Right lobe of liver (tissue), 6 donors: ENCODE measurements at places on chromosomes 7 and 10.

GRCh38 chr10:107371801-107372200 lies 207.3 kb upstream of the SORCS1 start:
- no peak for DNase-seq

DNA sequence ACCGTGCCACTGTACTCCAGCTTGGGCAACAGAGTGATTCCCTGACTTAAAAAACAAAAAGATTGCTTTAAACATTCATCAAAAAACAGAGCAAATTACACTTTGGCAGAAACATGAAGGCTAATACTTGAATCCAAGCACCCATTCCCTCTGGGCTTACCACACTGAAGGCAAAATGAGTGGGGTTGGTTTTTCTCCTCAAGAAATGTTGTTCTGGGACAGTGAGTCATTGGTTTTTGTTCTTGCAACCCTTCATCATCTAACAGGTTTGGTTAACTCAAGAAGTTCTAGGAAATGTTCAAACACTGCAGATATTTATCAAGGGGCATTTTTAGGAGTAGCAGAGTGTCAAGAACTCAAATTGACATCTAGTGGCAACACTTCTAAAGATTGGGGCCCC lies 60.5 kb downstream of the KIAA1217 start:
- DNase-seq, result no peak

DNA sequence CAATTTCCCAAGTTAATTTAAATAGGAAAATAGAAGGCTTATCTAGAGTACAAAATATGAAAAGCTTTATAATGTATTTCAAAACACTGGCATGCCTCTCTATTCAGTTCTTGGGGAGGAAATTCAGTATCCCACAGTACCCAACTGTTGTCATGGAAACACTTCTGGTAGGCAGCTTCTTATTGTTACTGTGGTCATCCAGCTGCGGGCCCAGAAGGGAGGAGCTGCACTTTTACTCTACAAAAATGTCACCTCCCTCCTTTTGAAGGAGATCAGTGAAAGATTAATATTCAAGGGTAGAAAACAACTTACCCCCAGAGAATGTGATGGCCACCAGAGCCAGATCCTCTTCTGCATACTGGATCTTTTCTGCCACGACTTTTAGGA lies 202.8 kb downstream of the RAPGEF5 start:
- no peak for DNase-seq

DNA sequence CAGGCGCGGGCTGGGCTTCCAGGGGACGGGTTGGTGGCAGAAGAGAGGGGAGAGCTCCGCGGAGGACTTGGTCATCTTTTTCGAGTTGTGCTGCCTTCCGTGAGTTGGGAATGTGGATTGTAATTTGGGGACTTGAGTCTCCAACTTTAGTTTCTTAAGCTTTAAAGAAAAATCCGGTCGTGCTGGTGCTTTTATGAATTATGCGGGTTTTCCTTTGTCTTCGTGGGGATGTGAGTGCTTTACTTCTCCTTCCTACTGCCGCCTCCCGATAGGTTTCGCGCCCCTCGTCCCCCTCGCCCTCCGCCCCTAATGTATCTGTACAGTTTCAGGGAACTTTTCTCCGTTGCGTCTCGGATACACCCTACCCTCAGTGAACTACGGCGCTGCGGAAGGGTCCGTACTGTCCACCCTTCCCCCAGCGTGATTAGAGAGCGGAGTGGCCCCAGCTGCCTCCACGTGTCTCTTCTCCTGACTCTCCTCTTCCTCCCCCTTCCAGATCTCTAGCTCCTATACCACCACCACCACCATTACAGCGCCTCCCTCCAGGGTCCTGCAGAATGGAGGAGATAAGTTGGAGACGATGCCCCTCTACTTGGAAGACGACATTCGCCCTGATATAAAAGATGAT lies 649 bp downstream of the SCD start:
- no peak for DNase-seq

GRCh38 chr7:90187507-90188050 lies 24.0 kb upstream of the STEAP2 start:
- DNase-seq, result no peak

DNA sequence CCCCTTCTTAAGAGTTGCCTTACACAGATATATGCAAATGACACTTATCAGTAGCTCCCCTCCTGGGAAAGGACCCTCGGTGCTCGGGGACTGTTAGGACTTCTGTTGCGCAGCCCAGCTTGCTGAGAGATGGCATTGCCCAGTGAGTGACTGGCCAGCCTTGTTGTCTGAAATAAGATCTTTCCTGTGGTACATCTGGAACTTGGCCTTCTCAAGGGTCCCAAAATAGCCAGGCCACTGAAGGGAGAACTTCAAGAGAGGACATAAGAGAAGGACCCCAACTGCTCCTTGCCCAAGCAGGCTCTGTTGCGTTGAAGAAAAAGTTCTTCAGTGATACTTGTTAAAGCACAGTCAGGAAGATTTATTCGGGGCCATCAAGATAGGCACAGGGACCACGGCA lies 17.3 kb downstream of the BAG3 start:
- no peak for DNase-seq

- peak; percentile 80 for DNase-seq
Measured at GRCh38 chr7:120792091-120792860, 65.7 kb downstream of the TSPAN12 start.

DNA sequence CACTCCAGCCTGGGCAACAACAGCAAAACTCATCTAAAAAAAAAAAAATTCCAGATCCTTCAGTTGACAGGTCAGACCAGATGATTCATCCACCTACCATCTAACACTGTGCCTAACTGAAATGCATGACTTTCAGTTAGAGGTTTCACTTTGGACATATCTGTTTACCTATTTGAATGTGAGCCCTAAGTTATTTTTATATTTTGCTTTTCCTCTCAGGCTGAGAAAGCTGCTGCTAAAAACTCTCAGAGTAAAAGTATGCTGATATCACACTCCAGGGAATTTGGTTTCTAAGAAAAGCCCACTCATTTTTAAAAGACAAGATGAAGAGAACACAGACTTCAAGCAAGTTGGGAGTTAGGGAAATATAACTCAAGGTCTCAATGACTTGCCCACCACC lies 126.0 kb downstream of the SGMS1 start:
- no peak for DNase-seq

DNA sequence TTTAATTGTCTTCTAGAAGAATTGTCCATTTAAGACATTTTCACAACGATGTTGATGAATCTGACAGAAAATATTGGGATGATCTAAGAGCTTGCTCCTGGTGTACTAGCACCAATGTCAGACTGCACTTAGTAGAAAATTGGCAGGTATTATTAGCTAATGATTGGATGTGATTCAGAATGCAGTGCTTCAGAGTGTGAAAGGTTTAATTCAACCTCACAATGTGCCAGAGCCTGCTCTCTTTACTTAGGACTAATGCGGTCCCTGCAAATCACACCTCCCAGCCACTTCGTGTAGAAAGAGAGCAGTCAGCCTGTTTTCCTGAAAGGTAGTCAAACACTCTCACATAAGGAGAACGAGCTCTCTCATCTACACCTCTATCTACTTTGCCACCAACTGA lies 197.5 kb downstream of the ZNF438 start:
- DNase-seq, result no peak

DNA sequence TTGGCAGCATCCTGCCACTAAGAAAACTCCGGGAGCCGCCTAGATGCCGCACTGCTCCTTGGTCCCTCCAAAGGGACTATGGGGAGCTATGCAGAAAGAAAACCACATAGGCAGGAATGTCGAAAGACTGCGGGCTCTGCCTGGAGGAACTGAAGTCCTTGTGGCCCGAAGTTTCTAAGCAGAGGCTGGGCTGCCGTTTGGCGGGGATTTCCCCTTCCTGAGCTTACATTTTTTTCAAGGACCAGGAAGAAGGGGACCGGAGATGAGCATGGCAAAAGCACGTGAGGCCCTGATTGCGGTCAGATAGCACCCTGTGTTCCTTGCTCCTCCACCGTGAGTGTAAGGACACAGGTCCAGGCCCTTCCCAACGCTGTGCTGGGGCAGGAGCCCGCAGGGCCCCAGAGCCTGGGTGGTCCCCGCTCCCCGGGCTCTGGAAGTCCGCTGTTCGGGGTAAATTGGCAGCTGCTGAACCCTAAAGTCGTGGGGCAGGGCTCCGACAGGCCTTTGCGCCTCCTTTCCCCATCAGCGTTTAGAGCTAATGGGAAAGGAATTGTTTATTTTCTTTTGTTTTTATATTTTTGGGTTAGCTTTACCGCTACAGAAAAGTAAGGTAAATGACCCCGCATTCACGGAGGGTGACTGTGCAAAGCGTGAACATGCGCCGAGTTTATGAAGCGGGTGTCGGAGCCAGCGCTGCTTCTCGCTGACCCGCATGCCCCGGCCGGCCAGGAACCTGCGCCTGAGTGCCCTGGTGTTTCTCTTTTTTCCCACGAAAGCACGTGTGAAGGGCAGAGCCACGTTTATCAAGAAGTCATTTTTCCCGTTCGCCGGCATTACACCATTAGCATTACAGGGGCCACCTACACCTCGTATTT lies 356.5 kb upstream of the ZNF32 start:
- no peak for DNase-seq

GRCh38 chr7:127589896-127590295 lies 1.7 kb downstream of the ARF5 start:
- DNase-seq, result no peak

GRCh38 chr7:36154255-36155212 lies 1.5 kb downstream of the EEPD1 start:
- peak; percentile 64 for DNase-seq

GRCh38 chr7:14579971-14580370 lies 322.6 kb downstream of the DGKB start:
- no peak for DNase-seq

GRCh38 chr7:70680306-70680705 lies 451.6 kb upstream of the GALNT17 start:
- DNase-seq, result no peak

DNA sequence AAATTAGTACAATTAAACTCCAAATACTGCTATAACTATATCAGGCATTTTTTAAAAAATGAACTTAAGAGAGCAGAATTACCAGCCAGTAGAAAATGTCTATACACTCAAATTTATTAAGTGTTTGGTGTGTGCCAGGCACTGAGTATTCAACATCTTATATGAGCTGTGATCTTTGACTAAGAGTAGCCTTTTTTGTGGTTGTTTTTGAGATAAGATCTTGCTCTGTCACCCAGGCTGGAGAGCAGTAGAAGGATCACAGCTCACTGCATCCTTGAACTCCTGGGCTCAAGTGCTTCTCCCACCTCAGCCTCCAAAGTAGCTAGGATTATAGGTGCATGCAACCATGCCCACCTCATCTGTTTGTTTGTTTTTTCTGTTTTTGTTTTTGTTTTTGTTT lies 102.5 kb upstream of the CELF2 start:
- no peak for DNase-seq

GRCh38 chr10:97210543-97210960 lies 24.8 kb upstream of the SLIT1 start:
- peak; percentile 67 for DNase-seq

GRCh38 chr10:103645141-103646054 lies 151.9 kb downstream of the NEURL1 start:
- DNase-seq, result no peak

- peak; percentile 42 for DNase-seq
Measured at GRCh38 chr7:98221611-98222532, 10.6 kb downstream of the BHLHA15 start.

GRCh38 chr7:23514755-23515154 lies 17.0 kb downstream of the TRA2A start:
- no peak for DNase-seq

DNA sequence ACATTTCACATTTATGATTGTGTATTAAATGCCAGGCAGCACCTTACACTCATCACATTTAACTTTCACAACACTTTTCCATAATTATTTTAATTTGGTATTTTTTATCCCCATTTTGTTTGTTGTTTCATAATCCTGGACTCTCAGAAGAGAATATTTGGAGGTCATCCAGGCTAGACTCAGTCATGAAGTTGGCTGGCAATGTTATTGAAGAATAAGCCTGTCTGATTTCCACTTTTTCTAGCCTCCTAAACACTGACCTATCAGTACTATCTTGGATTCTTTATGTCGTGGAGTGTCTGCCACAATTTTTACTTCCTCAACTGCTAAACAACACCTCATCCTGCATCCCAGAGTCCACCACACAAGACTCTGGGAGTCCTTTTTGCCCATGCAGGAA lies 372.3 kb upstream of the NRP1 start:
- DNase-seq, result no peak

DNA sequence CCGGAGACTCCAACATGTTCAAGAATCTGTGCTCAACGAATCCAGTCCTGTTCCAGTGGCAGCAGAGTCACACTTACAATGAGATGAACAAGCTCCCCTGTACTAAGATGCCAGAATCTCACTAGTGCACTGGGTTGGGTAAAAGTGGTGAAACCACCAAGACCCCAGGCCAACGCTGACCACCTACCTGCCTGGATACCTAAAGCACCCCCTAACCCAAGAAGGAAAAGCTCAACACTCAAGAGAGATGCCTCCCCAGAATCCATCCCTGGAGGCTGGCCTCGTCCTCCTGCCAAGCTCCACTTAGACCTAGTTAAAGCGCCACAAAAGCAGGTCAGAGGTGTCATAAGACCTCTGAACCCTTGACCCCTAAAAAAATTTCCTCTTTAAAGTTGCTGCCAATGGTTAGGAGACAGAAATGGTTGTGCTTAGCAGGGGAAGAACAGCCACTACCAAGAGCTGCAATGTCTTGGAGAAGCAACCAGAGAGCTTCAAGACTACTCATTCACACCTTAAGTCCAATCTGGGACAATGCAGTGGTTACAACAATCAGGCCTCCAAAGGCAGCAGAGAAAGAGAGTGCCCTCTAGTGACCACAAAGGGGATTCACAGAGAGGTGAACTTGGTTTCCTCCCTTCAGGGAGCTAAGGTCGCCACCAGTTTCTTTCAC lies 94.6 kb upstream of the MACROH2A2 start:
- no peak for DNase-seq

GRCh38 chr10:123990889-123991288 lies 99.3 kb upstream of the CPXM2 start:
- no peak for DNase-seq

DNA sequence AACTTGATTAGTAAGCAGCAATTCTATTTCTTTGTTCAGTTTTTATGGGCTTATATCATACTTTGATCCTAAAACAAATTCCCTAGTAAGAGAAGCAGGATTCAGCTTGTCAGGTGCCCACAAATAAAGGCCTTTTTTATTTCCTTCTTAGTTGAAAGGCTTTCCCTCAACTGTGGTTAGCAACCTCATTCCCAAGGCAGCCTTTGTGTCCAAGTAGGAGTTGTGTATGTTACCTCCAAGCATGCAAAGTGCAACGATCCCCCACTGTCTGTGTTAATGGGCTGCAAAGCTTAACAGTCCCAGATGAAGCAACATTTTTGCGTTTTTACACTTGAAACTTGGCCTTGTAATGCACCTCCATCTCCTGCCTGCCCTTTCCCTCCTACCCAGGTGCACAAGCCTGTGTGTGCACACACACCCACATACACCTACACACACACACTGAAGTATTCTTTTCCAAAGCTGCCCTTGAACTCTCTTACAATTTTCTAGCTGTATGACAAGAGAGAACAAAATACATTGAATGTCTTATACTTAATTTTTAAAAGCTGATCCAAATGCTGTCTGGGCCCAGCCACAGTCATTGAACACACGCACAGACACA lies 278.2 kb downstream of the SNX13 start:
- DNase-seq, result no peak

- no peak for DNase-seq
Measured at GRCh38 chr10:91054325-91054724, 133.4 kb upstream of the ANKRD1 start.
